Activated B cell treated with CpG ODN at 0.5 μM for 24 hours (primary cell): ENCODE measurements at places on chromosomes 4 and X.

- no peak for DNase-seq
Measured at GRCh38 chrX:35016051-35016450, 73.5 kb downstream of the FAM47B start.

GRCh38 chrX:47743504-47743903 lies 84.5 kb upstream of the UXT start:
- DNase-seq, result no peak

DNA sequence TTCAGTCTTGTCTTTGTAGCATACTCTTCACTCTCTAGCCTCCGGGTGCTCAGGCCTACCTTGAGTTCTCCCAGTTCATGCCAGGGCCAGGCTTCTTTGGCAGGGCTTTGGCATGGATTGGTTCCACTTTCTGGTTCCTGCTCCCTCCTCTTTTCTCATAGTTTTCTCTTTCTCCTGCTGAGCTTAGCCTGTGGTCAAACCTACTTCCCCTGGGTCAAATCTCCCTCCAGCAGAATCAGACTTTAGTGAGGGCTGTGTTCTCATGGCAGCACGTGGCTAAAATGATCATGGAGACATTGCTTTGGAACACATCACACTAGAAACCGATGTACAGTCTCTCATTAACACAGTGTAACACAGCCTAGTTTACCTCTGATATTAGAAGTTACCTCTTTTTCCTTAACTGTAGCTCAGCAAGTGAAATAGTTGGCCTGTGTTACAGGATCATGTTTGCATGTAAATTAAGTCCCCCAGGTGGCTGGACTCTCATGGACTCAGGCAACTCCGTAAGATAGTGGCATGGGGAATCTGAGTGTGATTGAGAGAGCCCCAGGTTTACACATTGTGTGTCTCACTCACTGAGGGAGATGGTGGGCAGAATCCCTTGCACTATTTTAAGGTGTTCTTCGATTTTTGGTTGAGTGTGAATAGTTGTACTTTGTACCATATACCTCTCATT lies 13.3 kb downstream of the RAB9A start:
- DNase-seq, result no peak

DNA sequence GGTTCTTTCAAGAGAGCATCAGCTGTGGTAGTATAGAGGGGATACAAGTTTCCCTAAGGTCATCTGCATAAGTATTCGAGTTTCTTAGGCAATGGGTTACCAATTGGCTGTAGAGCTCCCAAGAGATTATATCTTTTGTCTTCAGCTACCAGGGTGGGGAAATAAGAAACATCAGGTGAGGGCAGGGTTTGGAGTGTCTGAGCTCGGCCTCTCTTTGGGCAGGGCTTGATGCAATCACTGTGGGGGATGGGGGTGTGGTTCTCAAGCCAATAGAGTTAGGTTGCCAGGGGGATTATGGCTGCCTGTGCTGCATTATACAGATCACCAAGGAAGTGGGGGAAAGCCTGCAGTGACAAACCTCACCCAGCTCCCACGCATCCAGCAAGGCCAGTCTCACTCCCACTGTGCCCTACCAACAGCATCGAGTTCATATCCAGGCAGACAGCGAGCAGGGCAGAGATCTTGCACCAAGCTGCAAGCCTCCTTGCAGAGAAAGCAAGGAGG lies 172.1 kb upstream of the MAGEE2 start:
- DNase-seq, result no peak

DNA sequence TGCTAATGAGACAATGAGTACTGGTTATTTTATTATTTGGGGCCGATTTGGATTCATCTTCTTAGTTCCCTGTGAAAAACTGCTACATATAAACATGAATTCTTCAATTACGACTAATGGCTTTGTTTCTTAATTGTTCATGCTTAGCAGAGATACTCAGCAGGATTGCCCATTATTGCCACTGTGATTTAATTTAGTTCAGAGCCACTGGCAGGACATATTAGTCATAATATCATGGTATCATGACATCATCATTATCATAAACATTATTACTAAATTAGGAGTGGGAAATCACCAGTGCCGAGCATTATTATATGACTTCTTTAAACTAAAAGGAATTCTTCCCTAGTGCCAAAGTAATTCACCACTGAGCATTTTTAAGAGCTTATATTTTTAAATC lies 201.4 kb downstream of the SPOCK3 start:
- no peak for DNase-seq

DNA sequence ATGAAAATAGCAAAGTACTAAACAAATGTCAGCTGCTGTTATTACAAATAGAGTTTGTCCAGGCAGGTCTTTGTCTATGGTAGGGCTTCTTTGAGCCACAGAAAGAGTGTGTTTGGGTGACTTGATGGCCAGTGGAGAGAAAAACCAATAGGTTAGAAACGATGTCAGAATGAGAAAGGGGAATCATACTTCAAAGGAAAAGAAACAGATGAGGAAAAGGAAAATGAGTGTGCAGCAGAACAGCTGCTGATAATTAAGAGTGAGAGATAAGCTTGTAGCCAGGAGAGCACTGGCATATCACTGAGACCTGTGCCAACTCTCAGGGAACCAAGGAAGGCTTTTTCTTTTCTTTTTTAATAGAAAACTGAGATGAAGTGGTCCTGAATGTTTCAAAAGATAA lies 257.2 kb downstream of the ARHGAP24 start:
- no peak for DNase-seq

DNA sequence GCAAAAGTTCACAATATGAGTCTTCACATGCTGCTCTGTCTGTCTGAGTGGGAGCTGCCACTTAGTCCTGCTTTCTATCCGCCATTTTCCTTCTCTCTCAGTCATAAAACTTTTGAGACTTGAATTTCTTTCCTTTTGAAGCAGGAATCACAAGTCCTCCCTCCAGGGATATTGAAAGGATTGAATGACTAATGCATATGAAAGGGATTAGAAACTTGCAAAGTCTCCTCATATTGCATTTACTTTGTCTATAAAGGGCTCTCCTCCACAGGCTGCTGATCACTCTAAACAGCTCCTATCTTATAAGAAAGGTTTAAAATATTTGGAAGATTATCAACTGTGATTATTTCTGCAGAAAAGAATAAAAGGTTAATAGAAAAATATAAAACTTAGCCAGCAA lies 879.1 kb downstream of the ARAP2 start:
- no peak for DNase-seq

GRCh38 chrX:76428243-76429130 lies 977 bp downstream of the MAGEE1 start:
- peak; percentile 31 for DNase-seq

DNA sequence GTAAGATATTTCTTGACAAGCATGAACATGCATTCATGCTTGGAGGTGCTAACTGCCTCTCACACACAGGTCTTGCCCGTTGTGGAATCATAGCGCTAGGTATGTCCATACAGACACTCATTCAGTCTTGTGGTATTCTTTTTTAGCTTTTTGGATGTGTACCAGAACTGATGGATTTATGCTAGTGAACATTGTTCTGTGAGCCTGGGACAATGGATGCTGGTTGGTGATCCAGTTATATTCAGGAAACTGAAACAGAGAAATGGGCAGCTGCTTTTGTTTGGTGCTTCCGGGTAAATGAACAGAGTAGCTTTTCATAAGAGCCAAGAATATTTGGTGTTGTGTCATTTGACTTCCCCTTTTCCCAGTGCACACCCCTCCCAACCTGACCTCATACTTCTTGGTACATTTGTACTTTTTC lies 78.9 kb upstream of the SLC4A4 start:
- DNase-seq, result no peak

- DNase-seq, result no peak
Measured at GRCh38 chr4:80229128-80229527, 31.8 kb downstream of the PRDM8 start.

- no peak for DNase-seq
Measured at GRCh38 chr4:20679951-20680350, 20.3 kb upstream of the PACRGL start.

DNA sequence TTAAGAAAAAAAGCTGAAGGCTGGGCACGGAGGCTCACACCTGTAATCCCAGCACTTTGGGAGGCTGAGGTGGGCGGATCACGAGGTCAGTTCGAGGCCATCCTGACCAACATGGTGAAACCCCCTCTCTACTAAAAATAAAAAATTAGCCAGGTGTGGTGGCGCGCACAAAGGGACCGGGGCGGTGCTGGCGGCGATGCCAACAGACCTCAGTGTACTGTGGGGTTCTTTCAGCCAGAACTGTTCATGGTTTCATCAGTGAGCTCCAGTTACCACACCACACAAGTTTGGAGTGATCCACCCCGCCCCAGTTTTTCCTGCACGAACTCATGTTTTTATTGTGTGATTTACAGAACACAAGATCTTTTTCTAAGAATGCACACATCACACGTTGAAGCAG lies 21.2 kb upstream of the IRAK1 start:
- DNase-seq, result no peak

DNA sequence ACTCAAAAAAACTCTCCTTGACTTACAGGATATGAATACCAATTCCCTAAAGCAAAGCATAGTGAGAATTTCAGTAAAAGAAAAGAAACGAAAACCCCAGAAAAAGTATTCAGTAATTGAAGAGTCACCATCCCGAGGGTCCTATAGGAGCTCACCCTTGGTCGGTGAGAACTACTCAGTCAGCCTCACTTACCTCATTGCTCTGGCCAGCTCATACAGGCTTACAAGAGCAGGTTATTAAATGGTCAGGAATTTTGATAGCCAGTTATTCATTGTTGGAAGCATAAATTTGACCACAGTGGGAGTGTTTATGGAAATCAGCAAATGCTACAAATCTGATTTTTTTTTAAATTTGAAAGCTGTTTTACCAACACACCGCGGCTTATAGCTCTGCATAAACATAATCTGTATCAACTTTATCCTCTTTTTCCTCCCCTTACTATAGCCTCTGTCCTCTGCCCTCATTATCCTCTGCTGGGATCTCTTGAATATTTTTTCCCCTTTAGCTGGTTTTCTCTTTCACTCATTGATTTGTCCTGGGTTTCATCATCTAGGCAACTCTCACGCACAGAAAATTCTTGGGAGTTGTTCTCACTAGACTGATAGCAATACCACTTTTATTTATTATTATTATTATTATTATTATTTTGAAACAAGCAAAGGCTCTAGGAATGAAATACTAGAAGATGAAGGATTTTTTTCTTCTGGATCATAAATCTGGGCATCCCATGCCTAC lies 11.0 kb upstream of the CXCL2 start:
- no peak for DNase-seq

GRCh38 chr4:158622251-158622650 lies 49.4 kb downstream of the C4orf46 start:
- DNase-seq, result no peak

GRCh38 chr4:76238236-76238635 lies 13.3 kb upstream of the FAM47E start:
- no peak for DNase-seq

GRCh38 chr4:143183513-143184216 lies 1.1 kb upstream of the USP38 start:
- DNase-seq, result no peak

GRCh38 chr4:87677731-87678130 lies 27.7 kb downstream of the DMP1 start:
- DNase-seq, result no peak

- DNase-seq, result no peak
Measured at GRCh38 chr4:40388239-40388638, 53.1 kb downstream of the CHRNA9 start.

- DNase-seq, result no peak
Measured at GRCh38 chrX:13700380-13700779, 11.5 kb downstream of the RAB9A start.

GRCh38 chrX:14274691-14275090 lies 245.0 kb upstream of the GEMIN8 start:
- no peak for DNase-seq

GRCh38 chrX:18889346-18890048 lies 94.4 kb downstream of the PHKA2 start:
- no peak for DNase-seq

- DNase-seq, result no peak
Measured at GRCh38 chr4:39043058-39043860, 11.1 kb upstream of the TMEM156 start.

GRCh38 chr4:118739022-118739713 lies 54.0 kb downstream of the METTL14 start:
- no peak for DNase-seq

GRCh38 chrX:120356084-120356483 lies 5.8 kb upstream of the ATP1B4 start:
- no peak for DNase-seq

DNA sequence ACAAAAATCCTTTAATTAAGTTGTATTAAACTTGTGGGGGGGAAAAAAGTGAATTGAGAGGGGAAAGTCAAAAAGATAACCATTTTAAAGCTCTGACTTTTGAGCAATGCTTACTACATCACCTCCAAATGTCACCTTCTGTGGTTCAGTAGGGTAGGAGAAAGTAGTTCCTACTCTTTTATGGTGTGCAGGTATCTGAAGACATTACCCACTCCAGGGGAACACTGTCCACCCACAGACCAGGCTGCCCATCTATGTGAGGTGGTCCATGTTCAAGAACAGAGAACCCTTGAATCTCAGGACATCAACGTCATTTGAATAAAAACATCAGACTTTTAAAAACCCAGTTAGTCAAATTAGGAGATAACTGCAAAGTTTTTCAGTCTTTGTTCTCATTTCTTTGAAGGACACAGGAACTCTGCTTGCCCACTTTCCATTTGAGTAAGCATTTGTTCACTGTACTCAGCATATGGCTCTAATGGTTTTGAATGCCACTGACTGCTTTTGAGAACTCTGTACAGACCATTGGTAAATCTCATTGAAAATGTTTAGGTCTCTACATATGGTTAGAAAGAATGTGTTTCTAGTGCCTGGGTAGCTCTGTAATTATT lies 18.4 kb downstream of the NMU start:
- DNase-seq, result no peak

DNA sequence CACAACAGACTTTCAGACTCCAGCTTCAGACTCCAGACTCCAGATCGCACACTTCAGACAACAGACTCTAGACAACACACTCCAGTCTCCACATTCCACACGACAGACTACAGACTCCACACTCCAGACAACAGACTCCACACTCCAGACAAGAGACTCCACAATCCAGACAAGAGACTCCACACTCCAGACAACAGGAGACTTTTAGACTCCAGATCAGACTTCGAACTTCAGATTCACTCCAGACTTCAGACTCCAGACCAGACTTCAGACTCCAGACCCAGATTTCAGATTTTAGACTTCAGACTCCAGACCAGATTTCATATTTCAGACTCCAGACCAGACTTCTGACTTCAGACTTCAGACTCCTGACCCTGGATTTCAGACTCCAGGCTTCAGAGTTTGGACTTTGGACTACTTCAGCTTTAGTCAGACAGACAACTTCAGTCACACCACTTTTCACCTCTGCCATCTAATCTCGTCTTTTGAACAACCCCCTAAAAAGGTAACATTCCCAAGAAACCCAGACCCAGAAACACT lies 29.0 kb upstream of the TLR2 start:
- DNase-seq, result no peak

- no peak for DNase-seq
Measured at GRCh38 chr4:74367656-74368290, 2.8 kb downstream of the EREG start.

DNA sequence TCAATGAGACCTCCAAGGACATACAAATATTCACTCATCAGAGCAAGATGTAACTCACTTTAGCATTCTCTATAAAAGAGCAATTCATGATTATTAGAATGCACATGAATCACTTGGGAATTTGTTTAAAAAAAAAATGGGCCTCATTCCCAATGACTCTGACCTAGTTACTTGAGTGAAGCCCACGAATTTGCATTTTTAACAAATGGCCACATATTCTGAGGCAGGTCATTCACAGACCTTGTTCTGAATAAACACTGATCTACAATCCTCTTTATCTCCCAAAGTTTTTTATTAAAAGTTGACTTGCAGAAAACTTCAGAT lies 255.1 kb upstream of the VEGFC start:
- no peak for DNase-seq

GRCh38 chrX:22276781-22277180 lies 4.1 kb downstream of the CBLL2 start:
- no peak for DNase-seq
